H4 (cell line): ENCODE measurements at places on chromosomes 2 and 18.

DNA sequence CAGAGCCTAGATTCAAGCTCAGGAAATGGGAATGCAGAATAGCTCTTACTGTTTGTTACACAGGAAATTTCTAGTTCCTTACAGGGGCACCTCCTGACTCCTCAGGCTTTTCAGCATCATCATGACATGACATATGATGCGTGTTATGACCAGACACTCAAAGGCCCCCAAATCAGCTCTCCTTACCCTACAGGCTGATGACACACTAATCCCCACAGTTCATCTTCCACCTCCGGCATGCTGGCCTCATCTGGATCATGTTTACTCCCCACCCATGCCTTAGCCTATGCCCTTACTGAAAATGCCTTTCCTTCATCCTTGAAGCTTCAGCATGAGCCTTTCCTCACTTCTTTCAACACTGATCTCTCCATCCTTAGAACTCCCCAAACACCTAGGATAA, 356.9 kb downstream of the SETBP1 start:
- DNase-seq: no peak

DNA sequence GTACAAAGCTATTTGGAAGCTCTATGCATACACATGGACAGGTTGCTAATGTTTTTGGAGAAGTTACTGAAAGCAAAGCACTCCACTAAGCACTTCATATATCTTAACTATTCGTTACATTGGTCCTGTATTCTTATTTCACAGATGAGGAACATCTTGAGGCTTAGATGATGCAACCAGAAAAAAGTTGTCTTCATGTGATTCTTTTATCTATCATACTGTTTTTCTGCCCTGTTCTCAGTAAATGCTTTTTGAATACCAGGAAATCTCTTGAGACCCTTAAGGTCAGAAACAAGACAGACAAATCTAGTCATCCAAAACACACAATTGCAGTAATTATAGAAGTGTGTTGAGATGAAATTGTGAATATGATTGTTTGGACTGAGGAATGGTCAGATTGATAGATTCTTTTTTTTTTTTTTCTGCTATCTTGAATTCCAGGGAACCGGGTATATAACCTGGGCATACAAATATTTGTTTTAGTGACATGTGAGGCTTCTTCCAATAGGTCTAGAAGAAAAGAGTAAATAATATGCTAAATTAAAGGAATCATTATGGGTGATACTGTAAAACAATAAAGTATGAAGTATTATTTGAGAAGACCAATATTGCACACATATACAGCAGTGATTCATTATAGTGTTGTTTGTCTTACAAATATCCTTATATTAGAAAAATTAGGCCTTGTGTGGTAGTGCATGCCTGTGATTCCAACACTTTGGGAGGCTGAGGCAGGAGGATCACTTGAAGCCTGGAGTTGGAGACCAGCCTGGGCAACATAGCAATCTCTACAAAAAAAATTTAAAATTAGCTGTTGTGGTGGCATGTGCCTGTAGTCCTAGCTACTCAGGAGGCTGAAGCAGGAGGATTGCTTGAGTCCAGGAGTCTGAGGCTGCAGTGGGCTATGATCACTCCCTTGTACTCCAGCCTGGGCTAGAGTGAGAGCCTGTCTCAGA, 33.7 kb downstream of the EHBP1 start:
- no peak for DNase-seq

DNA sequence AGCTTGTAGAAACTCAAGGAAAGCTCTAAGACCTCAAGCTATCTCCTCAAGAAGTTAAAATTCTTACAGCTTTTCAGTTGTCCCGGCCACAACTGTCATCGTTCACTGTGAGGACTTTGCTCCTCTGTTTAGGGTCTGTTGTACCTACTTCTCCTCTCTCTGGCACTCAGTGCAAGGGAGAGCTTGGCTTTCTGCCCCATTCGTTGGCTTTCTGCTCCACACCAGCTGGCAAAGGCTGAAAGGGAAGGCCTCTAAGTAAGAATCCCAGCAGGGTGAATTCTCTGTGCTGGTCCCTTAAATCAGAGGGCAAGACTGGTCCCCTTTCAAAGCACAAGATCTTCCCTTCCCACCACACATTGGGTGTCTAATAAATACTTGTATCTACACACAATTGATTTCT, 17.3 kb downstream of the ZBTB7C start:
- DNase-seq: no peak

DNA sequence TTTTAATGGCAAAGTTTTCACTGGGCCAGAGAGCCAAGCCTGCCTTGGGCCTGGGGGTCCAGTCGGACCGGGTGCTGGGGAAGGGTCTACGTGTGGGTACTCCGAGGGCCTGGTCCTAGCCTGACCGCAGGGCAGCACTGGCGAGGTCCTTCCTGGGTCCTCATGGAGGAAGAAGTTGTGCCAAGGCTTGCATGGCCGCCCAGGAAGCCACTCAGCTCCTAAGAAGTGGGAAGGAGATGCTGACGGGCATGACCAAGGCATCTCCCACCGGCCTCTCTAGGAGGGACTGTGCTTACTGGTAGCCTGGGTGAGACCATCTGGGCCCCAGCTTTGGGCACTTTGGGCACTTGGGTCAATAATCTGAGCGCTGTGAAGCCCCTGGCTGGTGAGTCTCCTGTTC, 22.6 kb downstream of the CIB4 start:
- DNase-seq: no peak

DNA sequence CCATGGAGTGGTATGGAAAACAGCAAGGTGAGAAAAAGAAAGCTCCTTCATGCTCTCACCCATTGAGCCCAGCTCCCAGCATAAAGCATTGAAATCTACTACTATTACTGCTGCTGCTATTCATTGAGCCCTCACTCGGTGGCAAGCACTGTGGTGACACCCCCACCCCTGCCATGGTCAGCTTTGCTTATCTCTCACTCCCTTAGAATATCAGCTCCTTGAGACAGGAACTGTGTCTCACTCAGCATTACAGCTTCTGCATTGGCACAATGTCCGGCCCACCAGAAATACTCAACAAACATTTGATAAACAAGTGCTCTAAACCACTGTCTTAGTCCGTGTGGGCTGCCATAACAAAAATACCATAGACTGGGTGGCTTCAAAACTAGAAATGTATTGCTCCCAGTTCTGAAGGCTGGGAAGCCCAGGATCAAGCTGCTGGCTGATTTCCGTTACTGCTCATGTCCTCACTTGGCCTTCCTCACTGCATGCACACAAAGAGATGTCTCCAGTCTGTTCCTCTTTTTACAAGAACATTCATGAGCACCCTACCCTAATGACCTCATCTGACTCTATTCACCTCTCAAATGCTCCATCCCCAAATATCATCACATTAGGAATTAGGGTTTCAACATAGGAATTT, 116.3 kb downstream of the ZBTB7C start:
- no peak for DNase-seq

DNA sequence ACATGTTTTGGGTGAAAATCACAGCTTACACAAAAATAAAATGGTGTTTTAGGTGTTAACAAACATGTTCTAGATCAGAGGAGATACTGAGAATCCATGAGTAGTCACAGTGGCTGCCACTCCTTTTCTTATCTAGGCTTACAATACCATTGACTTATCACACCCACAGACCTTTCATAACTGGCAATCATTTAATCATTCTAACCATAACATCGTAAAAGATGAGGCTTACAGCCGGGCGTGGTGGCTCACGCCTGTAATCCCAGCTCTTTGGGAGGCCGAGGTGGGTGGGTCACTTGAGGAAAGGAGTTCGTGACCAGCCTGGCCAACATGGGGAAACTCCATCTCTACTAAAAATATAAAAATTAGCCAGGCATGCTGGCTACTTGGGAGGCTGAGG, 18.8 kb upstream of the SERPINB5 start:
- no peak for DNase-seq

GRCh38 chr2:239162976-239163687, 237.7 kb downstream of the HDAC4 start:
- DNase-seq: no peak

GRCh38 chr2:42118754-42119569, 50.2 kb upstream of the EML4 start:
- no peak for DNase-seq

- no peak for DNase-seq
These were observed 67.5 kb downstream of the PDE1A start for GRCh38 chr2:182359027-182359989.

- DNase-seq: no peak
These were observed 183.2 kb downstream of the EPHA4 start for GRCh38 chr2:221388891-221389290.

DNA sequence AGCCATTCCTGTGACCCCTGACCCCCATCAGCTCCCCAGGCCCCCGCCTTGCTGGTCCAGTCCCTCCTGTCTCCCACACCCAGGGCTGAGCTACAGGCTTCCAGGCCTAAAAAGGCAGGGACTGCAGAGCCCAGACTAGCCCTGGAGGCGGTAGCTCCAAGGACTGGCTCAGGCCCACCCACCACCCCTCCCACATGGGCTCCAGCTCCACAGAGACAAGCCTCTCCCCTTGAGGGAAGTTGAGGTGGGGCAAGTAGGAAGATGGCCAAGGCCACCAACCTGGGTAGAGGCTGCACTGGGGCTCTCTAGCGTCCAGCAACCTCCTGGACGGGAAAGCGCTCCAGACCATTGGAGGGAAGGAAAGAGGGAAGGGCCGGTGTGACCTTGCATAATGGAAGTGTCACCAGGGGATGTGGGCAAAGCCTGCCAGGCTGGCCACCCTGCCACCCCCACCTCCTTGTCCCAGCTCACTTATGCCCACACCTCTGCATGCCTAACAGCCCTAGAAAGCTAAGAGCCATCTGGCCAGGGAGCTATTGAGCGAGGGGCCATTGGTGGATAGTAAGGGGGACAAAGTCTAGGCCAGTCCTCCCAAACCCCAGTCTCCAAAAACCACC, 63.1 kb downstream of the TNS1 start:
- no peak for DNase-seq

DNA sequence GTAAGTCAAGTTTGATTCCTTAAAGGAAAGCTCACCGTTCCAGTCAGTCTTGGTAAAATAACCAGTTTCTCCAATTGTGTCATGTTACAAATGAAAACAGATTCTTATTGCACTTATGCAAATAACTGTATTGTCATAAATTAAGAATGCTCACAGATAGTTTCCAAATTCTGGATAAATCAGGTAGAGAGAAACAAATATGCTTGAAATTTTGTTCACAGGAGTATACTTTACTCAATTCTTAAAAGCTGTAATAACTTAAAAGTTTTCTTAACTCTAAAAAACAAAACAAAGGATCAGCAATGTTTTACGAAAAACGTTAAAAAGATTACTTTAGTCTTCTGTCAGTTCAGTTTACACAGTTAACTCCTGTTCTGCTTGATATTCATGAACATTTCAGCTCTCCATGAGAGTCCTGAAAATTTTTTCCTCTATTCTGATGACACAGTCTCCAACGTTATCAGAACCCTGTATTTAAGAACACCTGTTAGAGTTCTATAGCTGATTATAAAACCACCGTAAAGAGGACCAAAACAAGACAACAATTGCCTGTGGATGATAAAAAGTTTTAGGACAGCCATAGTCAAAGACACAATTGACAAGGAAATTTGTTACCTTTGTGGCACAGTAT, 4.4 kb downstream of the GAL3ST2 start:
- DNase-seq: no peak

DNA sequence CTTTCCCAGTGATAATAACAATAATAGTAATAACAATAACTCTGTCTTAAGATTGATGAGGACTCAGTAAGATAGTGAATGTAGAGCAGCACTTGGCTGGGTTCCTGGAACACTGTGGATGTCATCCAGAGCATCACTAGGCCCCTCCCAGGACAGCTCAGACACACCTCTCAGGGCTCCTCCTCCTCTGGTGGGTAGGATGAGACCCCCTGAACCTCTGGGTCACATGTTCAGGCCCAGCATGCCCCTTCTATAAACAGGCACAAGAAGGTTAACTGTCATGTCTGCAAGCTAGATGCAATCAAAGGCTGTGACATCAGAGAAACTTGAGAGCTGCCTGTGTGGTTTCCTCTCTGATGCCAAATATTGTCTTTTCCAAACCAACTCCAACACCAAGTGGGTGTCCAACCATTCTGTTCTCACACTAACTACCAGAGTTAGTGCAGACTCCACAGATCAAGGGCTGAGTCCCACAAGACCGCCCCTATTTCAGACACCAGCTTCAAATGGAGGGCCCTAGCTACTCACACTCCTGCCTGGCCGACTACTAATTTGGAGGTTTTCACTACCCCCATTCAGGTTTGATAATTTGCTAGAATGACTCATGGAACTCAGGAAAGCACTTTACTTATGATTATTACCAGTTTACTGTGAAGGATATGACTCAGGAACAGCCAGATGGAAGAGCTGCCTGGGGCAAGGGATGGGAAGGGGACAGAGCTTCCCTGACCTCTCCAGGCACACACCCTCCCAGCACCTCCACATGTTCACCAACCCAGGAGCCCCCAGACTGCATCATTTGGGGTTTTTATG, 46.4 kb upstream of the BZW1 start:
- DNase-seq: peak; percentile 93

GRCh38 chr18:49677081-49677480, 115.2 kb downstream of the LIPG start:
- DNase-seq: no peak

DNA sequence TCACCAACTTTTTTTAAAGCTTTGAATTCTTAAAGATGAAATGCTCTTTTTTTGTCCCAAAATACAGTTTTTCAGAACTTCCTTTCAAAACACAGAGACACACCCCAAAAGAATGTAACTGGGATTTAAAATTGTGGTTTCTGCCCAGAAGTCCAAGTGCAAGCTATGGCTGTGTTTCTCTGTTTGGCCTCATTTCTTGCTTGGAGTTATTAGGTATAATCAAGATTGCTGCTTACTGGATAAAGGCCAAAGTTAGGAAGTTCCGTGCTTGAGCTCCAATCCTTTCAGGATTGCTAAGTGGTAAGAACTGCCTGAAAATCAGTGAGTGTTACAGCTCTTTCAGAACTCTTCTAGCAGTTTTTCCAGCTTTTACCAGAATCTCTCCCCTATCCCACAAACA, 16.9 kb downstream of the ZBTB7C start:
- peak; percentile 27 for DNase-seq

DNA sequence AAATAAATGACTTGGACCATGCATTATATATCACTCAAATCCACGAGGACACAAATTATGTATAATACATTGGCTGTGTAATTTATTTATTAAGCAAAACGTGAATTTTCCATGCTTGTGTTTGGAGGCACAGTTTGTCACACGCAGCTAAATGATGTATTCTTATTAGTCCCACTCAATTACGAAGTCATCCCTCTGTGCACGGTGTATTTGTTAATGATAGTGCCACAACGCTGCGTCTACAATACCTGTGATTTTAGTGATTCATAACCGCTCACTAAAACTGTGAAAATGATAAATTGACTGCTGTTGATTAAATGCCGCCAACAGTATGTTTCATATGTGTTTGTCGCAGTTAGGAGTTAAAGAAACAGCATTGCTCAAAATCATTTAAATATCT, 358.3 kb downstream of the ZNF516 start:
- no peak for DNase-seq

GRCh38 chr18:8947566-8947965, 154.9 kb upstream of the NDUFV2 start:
- DNase-seq: peak; percentile 24

DNA sequence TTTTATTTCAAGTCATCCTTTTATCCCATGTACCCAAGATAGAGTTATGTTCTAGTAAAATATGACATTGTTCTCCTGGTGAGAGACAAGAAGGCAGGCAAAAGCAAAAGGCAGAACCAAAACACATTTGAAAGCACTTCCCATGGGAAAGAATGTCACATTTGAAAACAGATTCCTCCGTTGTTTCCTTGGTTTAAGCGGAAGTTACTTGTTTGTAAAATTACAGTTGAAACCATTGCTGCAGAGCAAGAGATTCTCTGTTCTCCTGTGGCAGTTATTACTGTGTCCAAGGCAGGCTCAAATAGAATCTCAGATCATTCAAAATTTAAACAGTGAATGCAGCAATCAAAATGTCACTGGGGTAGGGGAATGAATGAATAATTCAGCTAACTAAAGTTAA, 149.6 kb downstream of the MTCL1 start:
- no peak for DNase-seq

GRCh38 chr2:152242787-152243472, 67.4 kb upstream of the STAM2 start:
- DNase-seq: no peak
